HCT116 (cell line): ENCODE measurements at places on chromosomes 6 and 20. TPM values are rescaled to one million over a fixed set of nuclear protein-coding genes. Genes with fewer than 3 reads are reported as not detected.

TSBP1 gene
- total RNA-seq: not detected

TREML2 gene
- total RNA-seq: not detected

KHDC1L gene
- 5.4 TPM for total RNA-seq

DNA sequence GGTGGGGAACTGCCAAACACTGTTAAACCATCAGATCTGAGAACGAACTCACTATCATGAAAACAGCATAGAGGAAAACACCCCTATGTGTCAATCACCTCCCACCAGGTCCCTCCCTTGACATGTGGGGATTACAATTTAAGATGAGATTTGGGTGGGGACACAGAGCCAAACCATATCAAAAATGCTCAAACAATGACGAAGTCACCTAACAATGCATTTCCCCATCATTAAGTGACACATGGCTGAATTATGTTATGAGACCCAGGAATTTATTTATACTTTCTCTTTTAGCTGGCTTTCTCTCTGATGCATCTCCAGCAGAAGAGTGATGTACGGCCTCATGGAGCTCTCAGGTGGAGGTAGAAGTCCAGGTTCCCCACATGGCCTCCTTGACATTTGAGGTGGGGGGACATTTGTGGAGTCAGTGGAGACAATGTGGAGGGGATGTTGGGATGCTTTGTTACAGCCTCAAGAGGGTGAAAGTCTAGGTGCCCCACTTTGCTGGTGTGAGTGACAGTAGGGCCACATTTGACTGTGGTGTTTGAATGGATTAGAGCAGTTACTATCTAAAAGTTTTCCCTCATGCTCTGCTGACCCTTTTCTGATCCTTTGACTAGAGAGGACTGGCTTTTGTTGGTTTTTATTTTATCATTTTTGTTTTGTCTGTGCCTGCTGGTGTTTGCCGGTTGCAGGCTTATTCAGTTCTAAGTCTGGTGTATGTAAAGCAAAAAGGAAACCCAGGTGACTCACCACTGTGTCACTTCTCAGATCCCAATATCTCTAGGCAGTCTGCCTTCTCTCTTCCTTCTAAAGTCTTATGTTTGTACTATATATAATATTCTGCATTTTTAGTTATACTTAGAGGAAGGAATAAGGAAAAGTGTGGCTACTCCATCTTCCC lies 18.5 kb upstream of the DCBLD1 start:
- no peak for DNase-seq
